ENCODE measurements at places on chromosomes 7 and 10. TPM values are rescaled to one million over a fixed set of nuclear protein-coding genes. Genes with fewer than 3 reads are reported as not detected.

- DNase-seq = no peak
These were observed 58.0 kb downstream of the PLXNA4 start for GRCh38 chr7:132518102-132518838.

GRCh38 chr7:127667017-127667670, 15.2 kb downstream of the SND1 start:
- no peak for DNase-seq

HOXA3 gene
- total RNA-seq = 0.20 TPM

GRCh38 chr10:43219848-43220247, 47.0 kb downstream of the RASGEF1A start:
- DNase-seq = no peak
